ENCODE measurements at places on chromosomes 1 and 21.

DNA sequence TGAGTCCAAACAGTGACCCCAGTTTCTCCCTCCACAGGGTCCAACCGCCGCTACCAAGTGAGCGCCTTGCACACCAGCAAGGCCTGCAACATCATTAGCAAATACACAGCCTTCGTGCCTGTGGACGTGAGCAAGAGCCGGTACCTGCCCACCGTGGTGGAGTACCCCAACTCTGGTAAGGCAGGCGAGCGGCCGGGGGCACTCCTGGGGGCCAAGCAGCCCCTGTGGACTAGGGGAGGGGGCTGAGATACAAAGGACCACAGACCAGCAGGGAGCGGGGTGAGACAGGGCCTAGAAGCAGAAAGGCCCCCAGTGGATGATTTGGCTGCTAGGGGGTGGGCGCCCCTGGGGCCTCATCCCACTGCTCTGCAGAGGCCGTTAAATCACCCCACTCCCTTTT lies 54.7 kb downstream of the VWA5B1 start:
- no peak for DNase-seq

GRCh38 chr1:92804721-92805201 lies 19.9 kb upstream of the EVI5 start:
- peak; percentile 69 for DNase-seq

GRCh38 chr1:2631136-2632050 lies 1.4 kb downstream of the MMEL1 start:
- DNase-seq: no peak

- DNase-seq: no peak
These were observed 6.4 kb downstream of the PTAFR start for GRCh38 chr1:28170001-28170596.

GRCh38 chr1:185835191-185835590 lies 101.0 kb downstream of the HMCN1 start:
- no peak for DNase-seq

DNA sequence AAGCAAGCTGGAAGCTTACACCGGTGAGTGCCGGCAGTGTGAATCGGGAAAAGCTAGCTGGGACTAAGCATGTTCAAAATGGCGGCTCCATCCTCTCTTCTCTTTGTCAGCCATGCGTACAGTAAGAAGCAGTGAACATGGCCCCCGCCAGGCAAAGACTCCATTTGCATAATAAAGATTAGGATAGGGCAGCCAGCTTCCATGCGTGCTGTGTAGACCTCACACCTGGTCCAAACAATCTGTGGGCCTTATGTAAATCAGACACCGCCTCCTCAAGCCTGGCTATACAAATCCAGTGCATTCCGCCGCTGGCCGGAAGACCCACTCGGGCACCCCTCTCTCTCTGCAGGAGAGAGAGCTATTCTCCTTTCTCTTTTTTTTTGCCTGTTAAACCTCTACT lies 150.3 kb downstream of the TIAM1 start:
- no peak for DNase-seq

GRCh38 chr1:209647156-209647555 lies 5.1 kb downstream of the LAMB3 start:
- DNase-seq: no peak

DNA sequence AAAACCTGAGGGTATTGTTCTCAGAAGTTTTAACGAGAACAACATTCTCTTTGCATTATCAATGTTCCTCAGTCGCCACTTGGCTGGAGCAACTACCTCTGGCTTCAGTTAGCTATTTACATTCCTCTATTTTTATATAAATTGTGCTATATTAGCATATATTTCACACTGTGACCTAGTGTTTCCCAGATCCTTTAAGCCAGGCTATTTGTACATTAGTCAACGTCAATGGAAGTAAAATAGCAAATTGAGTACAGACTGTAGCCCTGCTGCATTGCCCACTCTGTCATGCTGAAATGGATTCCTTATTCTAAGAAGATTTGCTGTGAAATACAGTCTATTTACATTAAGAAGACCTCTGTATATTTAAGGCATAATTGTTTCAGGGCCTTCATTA lies 213.8 kb downstream of the ROR1 start:
- no peak for DNase-seq

- peak; percentile 82 for DNase-seq
These were observed 85.8 kb downstream of the NIBAN1 start for GRCh38 chr1:184888505-184888904.

DNA sequence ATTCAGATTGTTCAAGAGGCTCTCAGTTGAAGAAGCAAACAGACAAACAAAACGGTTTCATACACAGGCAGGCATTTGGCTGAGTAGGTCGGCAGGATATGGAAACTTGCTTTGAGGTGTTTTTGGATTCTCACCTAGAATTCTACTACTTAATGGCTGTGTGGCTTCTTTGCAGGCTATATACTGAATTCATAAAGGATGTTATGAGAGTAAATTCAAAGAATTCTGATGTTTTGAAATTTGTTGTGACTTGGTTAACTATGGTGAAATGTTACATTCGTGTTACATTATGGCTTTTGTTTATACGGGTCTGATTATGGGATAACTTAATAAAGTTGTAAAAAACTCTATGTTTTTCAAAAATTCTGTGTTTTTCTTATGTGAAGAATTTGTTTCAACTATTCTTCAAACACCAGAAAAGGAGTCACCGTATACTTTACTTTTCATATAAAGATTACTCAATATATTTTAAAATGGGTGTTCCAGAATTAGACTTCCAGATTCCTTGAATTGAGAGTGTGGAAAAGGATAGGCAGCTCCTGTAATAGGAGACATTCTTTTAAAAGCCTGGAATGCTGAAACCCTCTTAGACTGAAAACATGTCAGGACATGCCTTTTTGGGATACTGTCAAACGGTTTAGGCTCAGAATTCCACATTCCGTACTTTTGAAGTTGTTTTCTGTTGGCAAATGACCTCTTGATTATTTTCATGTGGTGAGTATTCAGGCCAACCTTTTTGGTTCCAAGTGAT lies 8.2 kb upstream of the IRF2BP2 start:
- peak; percentile 82 for DNase-seq

DNA sequence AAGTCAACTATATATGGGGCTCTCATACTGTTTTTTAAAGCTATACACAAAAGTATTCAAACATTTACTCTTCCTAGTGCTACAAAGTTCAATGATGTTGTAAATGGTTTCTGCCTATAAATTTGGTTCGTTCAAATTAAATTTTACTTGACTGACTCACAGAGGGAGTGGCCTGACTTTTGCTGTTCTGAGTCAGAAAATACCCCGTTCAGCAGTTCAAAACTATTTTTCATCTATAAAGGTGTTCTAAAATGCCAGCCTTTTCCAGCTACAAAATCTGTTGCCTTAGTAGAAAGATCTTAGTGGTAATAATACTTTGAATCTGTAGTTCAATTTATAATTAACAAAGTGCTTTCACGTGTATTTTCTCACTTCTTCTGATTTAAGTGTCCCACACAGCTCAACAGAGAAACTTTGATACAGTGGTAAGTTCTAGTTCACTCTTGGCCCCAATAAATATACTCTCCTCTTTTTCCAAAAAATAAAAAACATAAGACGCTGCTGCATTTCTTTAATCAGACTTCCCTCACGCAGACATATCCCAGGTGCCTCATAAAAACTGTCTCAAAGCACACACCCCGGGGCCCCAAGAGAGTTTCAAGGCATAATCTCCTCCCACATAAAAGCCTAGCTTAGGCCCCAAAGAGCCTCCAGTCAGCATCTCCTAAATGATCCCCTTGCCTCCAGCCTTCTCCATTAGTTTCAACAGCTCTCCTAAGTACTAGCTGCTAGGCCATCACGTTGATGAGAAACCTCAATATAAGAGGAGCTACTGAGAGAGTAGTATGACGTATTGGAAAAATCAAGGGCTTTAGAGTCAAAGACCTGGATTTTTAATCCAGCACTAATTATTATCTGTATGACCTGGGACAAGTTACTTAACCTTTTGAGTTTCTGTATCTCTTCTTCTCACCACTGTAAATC lies 3.2 kb downstream of the PTP4A2 start:
- DNase-seq: no peak

GRCh38 chr1:19852036-19852435 lies 30.2 kb upstream of the OTUD3 start:
- no peak for DNase-seq

GRCh38 chr1:184393962-184394361 lies 7.1 kb downstream of the C1orf21 start:
- no peak for DNase-seq

DNA sequence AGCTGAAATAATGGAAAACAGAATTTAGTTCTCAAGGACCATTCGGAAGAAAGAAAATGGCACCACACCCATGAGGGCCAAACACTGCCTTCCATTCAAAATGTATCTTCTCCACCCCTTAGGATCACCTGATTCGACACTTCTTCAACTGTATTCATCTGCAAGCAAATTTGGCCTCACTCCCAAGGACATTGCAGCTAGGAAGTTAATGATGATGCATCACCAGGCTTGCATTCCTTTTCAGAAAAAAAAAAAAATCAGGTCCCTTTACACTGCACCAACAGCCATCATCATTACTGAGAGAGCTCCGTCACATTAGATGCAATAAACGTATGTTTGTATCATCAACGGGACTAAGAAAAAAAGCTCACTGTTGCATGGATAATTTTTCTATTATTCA lies 368.3 kb downstream of the PCP4 start:
- DNase-seq: no peak

DNA sequence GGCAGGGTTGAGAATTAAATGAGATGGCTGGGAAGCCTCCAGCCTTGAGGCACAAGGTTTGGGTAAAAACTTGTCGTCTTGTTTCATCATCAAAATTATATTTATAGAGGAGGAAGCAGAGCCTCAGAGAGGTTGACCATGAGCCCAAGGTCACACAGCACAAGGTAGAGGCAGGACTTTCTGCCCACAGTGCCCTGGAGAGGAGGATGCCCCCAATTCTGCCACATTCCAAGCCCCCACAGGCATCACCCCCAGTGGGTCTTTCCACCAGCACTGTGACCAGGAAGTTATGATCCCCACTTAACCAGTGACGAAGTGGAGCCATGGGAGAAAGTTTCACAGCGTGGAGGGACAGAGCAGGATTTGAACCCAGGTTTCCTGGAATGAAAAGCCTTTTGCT lies 400.0 kb downstream of the MATN1 start:
- DNase-seq: no peak

DNA sequence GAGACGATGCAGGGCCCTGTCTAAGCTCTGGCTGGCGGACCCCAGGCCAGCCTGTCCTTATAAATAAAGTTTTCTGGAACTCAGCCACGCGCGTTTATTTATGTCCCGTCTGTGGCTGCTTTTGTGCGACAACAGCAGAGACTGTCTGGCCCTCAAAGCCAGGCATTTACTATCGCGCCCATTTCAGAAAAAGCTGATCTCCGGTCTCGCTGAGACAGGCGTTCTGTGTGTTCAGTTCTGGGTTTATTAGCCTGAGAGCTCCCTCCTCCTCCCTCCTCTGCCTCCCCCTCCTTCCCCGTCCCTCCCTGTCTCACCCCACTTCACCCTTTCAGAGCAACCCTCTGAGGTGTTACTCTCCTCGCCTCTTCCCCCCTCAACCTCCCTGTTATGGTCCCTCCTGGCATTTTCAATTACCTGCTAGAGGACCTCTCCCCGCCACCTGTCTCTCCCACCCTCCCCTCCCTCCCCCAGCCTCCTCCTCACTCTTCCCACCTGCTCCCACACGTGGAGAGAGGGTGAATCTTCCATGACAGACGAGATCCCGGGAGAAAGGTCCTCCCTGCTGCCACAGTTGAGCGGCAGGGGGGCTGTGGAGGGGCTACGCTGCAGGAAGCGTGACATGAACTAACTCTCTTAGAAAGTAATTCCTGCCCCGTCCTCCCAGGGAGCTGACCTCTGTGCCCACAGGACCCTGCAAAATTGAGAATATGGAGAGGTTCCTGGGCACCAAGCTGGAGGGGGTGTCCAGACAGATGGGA lies 59.9 kb downstream of the SPSB1 start:
- no peak for DNase-seq

DNA sequence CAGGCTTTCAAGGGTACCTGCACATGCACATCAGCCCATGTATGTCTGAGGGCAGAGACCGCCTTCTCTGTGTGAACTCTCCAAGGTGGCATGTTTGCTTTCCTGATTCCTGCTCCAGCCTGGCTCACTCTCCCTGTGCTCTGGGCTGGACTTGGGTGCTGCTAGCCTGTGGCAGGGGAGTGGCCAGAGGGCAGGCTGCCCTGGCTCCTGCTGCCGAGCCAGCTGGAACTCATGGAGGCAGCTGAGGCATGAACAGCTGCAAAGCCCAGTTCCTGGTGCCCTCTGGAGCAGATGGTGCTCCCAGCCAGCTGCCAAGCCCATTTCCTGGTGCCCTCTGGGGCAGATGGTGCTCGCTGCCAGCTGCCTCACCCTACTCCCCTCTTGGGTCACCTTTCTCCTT lies 7.6 kb downstream of the UBL4B start:
- DNase-seq: no peak

GRCh38 chr1:150562446-150563339 lies 13.5 kb downstream of the ADAMTSL4 start:
- DNase-seq: no peak

GRCh38 chr1:55245781-55246180 lies 30.6 kb upstream of the USP24 start:
- no peak for DNase-seq

- DNase-seq: no peak
These were observed 8.5 kb upstream of the ZC3H12A start for GRCh38 chr1:37465593-37466517.

DNA sequence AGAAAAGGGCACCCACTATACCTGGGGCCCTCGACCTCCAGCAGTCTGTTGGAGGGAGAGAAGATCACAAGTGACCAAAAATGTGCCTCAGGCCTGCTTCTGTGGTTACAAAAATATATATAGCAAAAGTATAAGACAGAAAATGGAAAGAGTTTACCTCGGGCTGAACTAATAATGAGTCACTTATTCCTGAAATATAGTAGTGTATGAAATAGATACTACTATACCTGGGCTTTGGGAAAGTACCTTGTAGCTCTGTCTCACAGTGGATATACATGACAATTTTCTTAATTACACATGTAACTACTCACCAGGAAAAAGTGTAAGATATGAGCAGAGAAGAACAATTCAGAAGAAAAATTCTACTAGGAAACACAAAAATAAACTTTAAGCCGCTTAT lies 7.3 kb upstream of the APCS start:
- DNase-seq: no peak

- no peak for DNase-seq
These were observed 120.5 kb downstream of the PRDM2 start for GRCh38 chr1:13820456-13820855.

GRCh38 chr1:30955448-30956015 lies 47.0 kb upstream of the SDC3 start:
- DNase-seq: peak; percentile 44

GRCh38 chr1:154567386-154568156 lies at the start of gene CHRNB2:
Gene CHRNB2 (plus strand): TSS chr1:154567778. CDS start chr1:154568045, 267 bp downstream.
- no peak for DNase-seq

GRCh38 chr1:155172732-155173477 lies at the start of gene KRTCAP2:
Gene KRTCAP2 (minus strand): TSS chr1:155173304. CDS start chr1:155173224, 80 bp downstream.
- DNase-seq: peak; percentile 89

- no peak for DNase-seq
These were observed 36.5 kb downstream of the ZMYM1 start for GRCh38 chr1:35115459-35116383.

- no peak for DNase-seq
These were observed 49.2 kb downstream of the UBR4 start for GRCh38 chr1:19160831-19161230.

- no peak for DNase-seq
These were observed 800 bp downstream of the HIPK1 start for GRCh38 chr1:113929750-113930498.

GRCh38 chr1:75394386-75395139 lies 216.4 kb downstream of the SLC44A5 start:
- DNase-seq: no peak

All from fibroblast of skin of left quadriceps (primary cell).